Bronchial epithelial cell (primary cell): ENCODE measurements at places on chromosomes 4 and X.
A peak's percentile ranks its signal among the peaks of the same experiment; 100 is the strongest.

- DNase-seq, result no peak
Observed at GRCh38 chr4:113349430-113349829, 300.0 kb downstream of the ANK2 start.

GRCh38 chrX:115949900-115950822 lies 220.4 kb upstream of the AGTR2 start:
- no peak for DNase-seq

GRCh38 chr4:148164557-148164956 lies 277.7 kb downstream of the NR3C2 start:
- DNase-seq, result no peak

DNA sequence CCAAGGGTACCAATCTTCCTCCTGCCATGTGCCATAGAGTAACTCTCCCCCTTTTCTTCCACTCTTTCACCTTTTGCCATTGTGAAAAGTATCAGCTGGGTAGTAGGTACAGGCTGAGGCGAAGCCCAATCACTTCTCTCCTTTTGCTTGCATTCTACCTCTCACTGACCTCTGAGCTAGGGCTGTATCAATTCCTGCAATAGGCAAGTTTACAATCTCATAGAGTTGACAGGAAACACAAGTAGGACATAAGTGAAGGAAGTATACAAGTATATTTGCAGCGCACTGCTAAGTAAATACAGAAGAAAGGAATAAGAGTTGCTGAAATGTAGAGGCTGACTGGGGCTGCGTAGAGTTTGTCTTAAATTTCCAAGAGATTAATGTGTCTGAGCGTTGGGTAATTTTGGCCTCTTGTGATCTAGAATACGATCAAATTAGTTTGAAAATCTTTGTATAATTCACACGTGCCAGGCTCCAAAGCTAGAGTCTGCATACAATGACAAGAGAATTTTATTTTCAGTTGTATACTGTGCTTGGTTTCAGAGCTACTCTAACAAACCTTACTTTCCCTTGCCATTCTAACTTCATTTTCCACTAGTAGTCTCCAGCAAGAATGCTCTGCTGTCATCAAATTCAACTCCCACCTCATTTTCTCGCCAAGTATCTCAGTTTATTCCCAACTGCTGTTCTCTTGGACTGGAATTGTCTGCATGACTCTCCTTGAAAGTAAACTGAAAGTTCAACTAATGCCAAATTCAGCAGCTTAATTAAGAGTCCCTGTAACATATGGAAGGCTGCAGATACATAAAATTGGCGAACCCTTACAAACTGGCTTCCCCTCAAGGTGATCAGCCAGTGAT lies 90.3 kb downstream of the ATP11C start:
- DNase-seq, result no peak

GRCh38 chr4:5710961-5711478 lies at the start of gene EVC:
TSS of gene EVC (plus strand) at chr4:5711201. CDS start at chr4:5711381, 180 bp downstream.
- peak; percentile 58 for DNase-seq

DNA sequence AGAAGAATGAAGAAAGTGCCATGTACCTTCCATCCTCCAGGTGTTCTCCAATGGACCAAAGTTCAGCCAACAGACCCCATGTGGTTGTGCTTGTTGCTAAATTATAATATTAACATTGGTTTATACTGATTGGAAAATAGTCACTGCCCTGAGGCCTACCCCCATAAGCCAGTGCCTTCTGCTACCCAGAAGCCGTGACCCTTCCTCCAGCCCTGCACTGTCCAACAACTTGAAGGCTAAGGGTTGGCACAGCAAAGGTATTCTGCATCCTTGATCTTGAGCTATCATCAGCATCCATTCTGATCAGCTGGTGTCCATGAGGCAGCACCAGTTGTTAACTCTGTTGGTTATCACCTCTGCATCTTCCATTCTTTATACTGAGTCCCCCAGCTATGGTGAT lies 66.2 kb upstream of the BMPR1B start:
- no peak for DNase-seq

DNA sequence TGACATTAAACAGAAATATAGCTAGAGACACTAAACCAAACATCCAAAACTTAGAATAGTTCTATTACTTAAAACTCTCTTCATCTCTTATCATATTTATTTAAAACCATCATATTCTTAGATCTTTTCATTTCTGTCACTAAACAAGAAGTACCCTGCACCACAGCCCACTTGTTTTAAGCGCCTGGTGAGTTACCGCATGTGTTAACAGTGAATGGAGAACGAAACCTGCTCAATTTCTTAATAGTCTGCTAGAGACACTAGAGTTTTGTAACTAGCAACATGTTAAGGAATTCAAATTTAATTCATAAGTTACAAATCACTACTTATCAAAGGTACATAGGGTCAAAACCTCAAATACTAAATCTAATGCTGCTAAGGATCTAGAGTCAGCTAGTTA lies 111.5 kb downstream of the FBXW7 start:
- no peak for DNase-seq

DNA sequence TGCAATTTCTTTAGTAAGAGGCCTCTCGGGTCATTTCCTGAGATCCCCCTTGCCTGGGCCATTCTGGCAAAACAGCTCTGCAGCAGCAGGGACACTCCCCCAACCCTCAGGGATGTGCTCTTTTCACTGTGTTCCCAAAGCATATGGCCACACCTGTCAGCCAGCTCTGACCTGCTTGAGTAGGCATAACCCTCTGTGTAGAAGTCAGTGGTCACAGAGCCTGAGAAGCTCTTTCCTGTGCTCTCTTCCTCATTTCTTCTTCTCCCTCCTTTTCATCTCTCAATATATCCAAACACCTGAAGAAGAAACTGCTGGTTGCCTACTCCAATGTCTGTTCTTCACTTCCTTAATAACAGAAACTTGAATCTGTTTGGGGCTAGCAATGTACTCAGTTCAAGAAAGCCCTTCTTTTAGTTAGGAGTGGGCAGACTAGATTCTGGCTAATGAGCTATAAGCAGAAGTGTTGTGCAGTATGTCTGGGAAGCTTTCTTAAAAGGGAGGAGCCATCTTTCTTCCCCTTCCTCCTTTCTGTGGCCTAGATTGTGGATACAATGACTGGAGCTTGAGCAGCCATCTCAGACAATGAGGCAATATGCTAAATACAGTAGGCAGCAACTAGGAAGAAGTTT lies 73.3 kb downstream of the PRPS1 start:
- DNase-seq, result no peak

DNA sequence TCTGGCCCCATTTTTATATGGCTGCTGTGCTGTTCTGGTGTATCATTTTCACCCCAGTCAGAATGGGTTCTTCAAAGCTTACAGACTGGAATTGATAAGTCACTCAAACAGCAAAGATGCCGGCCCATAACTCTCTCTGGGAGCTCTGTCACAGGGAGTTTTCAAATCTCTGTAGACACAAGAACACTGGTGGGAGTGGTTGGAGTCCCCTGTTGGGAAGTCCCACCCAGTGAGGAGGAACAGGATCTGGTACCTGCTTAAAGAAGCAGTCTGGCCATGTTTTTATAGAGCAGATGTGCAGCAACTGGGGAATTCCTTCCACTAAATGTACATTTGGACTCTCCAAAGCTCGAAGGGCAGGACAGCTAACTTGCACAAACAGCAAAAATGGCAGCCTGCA lies 69.3 kb upstream of the UGT2B7 start:
- DNase-seq, result no peak

DNA sequence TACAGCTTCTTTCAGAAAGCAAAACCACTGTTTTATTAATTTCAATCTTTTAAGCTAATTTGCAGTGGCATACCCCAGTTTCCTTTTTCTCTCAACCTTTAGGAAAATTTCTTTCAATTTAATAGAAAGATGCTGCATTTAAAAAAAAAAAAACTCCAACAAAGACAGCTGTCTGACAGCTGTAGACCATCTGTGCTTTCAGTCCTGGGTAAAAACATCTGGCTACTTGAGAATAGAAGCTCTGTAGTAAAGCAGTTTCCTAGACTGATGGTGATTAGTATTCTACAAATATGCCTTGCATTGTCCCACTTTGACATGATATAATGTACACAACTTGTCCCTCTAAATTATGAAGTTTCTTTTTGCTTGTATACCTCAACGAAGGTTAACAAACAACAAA lies 197.8 kb downstream of the EDA start:
- no peak for DNase-seq

DNA sequence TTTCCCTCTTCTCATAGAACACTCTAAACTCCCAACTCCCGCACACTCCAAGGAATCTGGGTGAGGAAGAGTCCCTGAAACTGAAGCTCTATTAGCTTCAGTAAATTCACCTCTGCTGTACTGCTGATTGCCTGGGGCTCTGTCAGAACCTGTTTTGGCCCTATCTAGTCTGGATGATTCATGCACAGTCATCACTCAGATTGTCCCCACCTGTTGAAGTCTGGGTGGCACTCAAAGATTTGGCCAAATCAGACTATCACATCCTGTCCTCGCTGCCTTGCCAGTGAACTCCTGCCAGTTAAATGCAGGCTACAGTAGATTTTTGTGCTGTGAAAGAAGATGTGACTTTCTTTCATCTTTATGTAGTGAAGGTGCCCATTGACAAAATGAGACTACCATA lies 63.5 kb upstream of the EMCN start:
- DNase-seq, result peak; percentile 92

- no peak for DNase-seq
Observed at GRCh38 chr4:75235359-75235951, 278.7 kb downstream of the RCHY1 start.

DNA sequence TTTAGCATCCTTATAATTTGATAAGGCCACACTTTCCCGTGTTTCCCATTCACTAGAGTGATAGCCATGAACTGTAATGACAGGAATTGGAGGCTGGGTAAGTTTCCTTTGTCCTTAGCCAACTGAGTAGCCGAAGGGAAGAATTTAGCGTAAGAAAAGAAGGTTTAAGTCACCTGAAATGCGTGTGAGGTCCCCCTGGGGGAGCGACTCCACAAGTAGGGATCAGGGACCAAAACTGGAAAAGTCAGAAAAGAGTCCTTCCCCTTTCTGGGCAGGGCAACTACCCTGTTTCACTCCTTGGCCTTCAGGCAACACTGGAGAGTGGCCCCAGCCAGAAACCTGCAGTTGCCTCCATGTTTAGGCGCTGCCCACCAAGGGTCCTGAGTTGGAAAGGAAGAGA lies 81.6 kb upstream of the MED14 start:
- no peak for DNase-seq

- no peak for DNase-seq
Observed at GRCh38 chr4:127469542-127469941, 163.2 kb upstream of the INTU start.

GRCh38 chrX:56233682-56234081 lies 1.5 kb downstream of the KLF8 start:
- peak; percentile 79 for DNase-seq

GRCh38 chr4:7207628-7208231 lies 15.4 kb downstream of the SORCS2 start:
- no peak for DNase-seq

DNA sequence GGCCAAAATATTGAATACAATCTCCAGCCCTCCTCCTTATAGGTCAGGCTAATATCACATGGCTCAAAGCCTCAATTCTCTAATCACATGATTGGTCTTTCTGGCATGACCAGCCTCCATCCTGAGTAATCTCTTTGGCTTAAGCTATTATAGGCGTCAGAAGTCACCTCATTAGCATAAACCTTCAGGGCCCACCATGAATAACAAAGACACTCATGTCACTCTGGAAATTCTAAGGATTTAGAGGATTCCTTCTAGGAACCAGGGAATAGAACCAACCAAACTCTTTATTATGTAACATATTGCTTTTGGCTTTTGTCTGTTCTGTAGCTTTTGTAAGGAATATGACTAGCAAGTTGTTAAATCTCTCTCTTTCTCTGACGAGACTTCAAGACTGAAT lies 109.2 kb upstream of the IGFBP7 start:
- no peak for DNase-seq

DNA sequence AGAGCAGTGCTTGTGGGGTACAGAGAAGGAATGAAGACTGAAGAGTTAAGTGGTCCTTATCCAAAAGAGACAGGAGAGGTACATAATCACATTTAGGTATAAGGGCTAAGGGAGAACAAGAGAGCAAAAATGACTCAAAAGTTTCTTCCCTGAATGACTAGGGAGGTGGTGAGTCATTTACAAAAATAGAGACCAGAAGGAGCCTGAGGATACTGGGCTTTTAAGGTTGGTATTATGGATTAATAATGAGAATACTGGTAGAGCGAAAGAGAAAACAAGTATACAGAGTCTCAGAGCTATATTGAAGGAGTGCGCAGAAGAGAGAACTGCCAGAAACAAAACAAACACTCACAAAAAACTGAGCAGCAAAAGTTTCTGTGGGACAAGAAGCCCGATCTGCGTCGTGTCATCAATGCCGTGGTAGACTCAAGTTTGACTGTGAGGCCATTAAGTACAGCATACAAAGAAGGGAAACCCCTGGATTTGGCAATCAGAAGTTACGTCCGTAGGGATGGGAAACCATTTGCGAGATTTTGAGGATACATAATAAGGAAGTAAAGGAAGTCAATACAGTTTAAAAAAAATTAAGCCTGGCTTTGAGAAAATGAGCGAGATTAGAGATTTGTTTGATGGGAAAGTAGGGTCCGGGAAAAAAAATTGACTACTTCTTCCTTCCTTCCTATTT lies 129.1 kb upstream of the STIM2 start:
- peak; percentile 34 for DNase-seq

GRCh38 chr4:128322311-128322710 lies 34.7 kb upstream of the PGRMC2 start:
- peak; percentile 79 for DNase-seq

DNA sequence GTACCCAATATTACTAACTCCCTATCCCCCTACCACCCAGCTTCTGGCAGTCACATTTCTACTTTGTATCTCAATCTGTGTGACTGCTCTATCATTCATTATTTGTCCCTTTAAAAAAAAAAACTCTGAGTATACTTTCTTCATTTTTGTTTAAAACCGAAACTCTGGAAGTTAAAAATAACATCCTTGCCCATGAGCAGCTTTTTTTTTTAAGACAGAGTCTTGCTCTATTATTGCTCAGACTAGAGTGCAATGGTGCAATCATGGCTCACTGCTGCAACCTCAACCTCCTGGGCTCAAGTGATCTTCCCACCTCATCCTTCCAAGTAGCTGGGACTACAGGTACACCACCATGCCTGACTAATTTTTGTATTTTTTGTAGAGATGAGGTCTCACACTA lies 15.8 kb downstream of the UBE2K start:
- no peak for DNase-seq

- DNase-seq, result peak; percentile 75
Observed at GRCh38 chr4:85084371-85085094, 118.0 kb upstream of the WDFY3 start.

GRCh38 chr4:743463-744211 lies 38.0 kb downstream of the PCGF3 start:
- DNase-seq, result no peak

- peak; percentile 53 for DNase-seq
Observed at GRCh38 chr4:13611283-13611842, 16.2 kb downstream of the BOD1L1 start.

DNA sequence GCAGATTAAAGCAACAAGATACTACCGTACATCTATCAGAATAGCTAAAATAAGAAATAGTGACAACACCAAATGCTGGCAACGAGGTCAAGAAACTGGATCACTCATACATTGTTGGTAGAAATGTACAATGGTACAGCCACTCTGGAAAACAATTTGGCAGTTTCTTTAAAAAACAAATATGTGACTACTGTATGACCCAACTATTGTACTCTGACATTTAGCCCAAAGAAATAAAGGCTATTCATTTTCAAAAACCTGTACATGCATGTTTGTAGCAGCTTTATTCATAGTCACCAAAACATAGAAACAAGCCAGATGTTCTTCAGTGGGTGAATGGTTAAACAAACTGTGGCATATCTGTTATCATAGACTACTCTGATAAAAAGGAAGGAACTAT lies 8.2 kb downstream of the CLCN3 start:
- DNase-seq, result peak; percentile 76
